AG09319 (cell line): ENCODE measurements at places on chromosomes 6 and 20.

DNA sequence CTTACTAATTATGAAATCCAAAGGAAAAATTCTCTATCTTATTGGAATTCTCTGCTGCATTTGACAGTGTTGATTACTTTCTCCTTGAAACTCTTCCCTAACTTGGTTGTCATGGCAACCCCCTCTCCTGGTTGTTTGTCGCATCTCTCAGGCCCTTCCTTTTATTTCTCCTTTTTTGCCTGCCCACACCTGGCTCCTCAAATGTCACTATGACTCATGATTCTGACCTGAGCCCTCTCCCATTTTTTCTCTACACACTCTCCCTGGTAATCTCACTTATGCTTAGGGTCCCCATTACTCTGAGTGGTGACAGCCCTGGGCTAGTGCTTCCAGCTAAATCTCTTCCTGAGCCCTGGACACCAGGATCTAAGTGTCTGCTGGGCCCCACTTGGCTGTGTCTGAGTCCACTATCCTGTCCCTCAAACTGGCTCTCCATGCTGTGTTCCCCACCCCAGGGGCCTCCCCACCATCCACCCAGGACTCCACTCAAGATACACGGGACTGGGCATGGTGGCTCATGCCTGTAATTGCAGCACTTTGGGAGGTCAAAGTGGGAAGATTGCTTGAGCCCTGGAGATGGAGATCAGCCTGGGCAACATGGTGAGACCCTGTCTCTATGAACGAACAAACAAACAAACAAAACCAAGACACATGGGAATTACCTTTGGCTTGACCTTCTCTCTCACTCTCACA is 16.5 kb upstream of the NNAT start:
- no peak for DNase-seq

DNA sequence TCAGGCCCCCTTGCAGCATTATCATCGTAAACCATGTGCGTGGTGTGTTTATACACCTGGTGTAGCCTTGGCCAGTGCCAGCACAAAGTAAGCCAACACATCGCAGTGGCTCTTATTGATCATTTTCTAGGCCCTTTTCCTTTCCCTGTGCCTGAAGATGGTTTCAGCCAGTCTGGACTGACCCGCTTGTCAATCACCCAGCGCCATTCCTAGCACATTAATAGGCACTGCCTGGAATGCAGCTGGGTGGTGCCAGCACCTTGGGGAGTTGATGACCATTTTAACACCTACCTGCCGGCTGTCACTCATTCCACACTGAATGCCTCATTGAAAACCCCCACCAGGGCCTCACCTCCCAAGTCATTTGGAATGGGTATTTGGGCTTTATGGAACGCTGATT is 4.9 kb upstream of the UQCC2 start:
- no peak for DNase-seq

GRCh38 chr6:119845161-119845560 is 495.6 kb upstream of the MAN1A1 start:
- no peak for DNase-seq

- DNase-seq = no peak
These were observed 312.4 kb downstream of the GRIK2 start for GRCh38 chr6:101705866-101706265.

DNA sequence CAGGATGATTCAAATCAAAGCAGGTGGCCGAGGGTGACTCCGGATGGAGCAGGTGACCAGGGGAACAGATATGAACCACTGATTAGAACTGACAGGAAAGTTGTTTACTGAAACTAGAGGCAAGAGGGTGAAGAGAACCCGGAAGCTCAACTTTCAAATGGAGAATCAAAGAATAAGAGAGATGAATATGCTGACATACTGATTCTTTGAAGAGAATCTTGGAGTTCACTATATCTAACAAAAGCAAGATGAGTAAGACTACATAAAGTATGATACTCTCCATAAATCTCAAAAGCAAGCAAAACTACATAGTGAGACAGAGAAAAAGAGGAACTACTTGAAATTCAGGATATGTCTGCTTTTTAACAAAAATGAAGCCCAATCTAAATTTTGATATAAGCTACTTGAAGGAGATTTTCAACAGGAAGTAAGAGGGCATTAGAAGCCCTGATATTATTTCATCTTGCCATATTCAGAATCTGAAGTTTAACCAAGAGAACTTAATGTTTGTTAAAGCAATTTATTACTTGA is 4.0 kb upstream of the UBD start:
- DNase-seq = no peak

DNA sequence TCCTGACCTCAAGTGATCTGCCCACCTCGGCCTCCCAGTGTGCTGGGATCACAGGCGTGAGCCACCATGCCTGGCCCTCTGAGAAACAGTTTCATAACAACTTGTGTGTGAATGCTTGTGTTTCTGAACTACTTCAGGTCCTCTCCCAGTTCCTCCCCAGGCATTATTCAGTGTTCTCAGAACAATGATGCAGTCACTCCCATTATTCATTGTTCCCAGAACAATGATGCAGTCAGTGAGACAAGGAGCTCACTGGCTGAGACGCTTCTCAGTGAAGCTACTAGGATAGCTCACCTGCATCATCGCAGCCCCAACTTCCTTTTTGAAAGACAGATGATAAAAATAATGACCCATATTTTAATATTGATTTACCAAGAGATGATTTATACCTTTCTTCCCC is 71.5 kb downstream of the NDUFAF5 start:
- no peak for DNase-seq

DNA sequence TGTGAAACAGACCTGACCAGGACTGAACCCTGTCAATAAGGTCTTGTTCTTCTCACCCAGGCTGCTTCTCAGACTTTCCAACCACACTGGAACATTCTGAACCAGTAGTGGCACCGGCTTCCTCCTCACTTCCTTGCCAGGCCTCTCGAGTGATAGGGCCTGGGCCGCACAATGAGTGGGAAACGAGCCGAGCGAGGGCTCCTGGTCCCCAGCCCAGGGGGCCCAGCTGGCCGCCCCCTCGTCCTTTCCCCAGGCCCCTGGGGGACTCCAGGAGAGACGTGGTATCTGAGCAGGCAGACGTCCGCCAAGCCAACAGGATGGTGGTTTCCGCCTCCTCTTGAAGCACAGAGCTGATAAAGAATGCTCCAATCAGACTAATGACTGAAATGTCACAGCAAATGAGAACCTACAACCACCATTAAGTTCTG is 117.9 kb downstream of the GMDS start:
- no peak for DNase-seq

DNA sequence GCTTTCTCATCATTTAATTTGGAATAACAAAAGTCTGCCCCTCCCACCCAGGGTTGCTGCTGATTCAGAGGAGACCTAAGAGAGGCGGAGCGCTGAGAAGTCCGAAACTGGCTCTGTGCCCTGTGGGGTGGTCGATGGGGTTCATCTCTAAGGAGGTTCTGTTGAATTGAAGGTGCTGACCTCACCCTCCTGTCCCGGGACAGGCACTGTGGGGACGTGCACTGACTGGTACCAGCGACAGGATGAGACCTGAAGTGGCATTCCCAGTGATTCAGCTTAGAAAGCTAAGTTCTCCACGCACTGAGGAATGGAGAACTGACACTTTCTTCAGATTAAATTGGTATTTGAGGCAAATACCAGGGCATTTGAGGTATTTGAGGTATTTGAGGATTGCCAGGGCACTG is 1.3 kb downstream of the GUCA1B start:
- DNase-seq = no peak
